Type B pancreatic cell (in vitro differentiated cells): ENCODE measurements at places on chromosomes 6 and 20. TPM values are rescaled to one million over a fixed set of nuclear protein-coding genes. Genes with fewer than 3 reads are reported as not detected.

GRCh38 chr6:55713436-55713835 is 134.4 kb upstream of the HMGCLL1 start:
- H3K4me3 ChIP-seq: no peak overlapping the region
- no peak overlapping the region for H3K27ac ChIP-seq
- DNase-seq: no peak
- H3K4me1 ChIP-seq: peaks cover 16% of the 10 kb centered on the region
- H3K27me3 ChIP-seq: peaks cover 2% of the 10 kb centered on the region

DNA sequence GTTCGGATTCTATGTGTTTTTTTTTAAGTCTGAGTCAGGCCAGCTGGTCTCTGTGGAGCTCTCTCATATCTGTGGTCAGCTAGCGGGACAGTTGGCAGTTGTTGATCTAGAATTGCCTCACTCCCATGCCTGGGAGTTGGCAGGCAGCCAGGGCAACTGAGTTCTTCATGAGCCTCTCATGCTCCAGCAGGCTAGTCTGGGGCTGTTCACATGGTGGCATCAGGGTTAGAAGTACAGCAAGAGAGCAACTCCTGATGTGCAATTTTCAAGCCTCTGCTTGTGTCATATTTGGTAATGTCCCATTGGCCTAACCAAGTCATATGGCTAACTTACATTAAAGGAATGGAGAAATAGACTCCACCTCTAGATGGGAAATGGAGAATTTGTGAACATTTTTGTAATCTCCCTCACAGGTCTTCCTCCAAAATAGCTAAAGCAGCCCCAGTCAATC is 6.7 kb upstream of the IFT52 start:
- no peaks in the 10 kb centered on the region for H3K36me3 ChIP-seq
- H3K4me3 ChIP-seq: no peak overlapping the region
- DNase-seq: no peak

STX11 gene
- 0.24 and 0.38 TPM in 2 replicates for total RNA-seq

LEMD2 gene
- total RNA-seq: 58.2 and 64.7 TPM in 2 replicates

DDX39B gene
- 410 and 636 TPM in 2 replicates for total RNA-seq

- H3K27ac ChIP-seq: no peak overlapping the region
- H3K4me3 ChIP-seq: no peak overlapping the region
- H3K27me3 ChIP-seq: no peaks in the 10 kb centered on the region
- DNase-seq: no peak
- H3K36me3 ChIP-seq: no peaks in the 10 kb centered on the region
Observed at GRCh38 chr6:109511832-109512231, 28.8 kb upstream of the ZBTB24 start.

DNA sequence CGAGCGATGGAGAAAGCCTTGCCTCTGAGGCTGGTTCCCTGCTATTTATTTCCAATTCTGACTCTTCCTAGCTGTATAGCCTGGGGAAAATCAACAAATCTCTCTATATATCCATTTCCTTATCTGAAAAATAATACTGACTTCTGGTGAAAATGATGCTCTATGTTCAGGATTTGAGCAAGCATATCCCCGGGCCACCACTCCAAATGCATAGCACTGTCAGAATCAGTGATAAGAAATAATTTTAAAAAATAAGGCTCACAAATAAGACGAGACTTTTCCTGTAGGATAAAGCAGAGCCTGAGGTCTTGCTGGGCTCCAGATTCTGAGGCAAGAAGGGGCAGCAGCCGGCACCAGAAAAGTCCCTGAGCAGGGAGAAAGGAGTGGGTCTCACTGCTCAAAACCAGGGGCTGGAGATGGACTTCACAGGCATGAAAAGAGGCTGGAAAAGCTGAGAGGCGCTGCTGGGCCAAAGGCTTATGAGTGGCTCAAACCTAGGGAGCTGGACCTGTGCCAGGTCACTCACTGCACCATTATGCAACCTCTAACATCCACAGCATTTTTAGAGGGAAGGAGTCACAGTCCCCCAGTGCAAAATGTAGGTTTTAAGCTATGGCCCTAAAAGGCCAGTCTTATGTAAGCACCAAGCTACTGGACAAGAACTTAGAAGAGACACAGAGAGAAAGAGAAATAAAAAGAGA is 48.1 kb upstream of the SLC17A4 start:
- no peaks in the 10 kb centered on the region for H3K36me3 ChIP-seq
- peaks cover 13% of the 10 kb centered on the region for H3K27me3 ChIP-seq
- DNase-seq: no peak
- H3K4me1 ChIP-seq: no peaks in the 10 kb centered on the region

SYCP2 gene
- 0.88 and 1.6 TPM in 2 replicates for total RNA-seq

DNA sequence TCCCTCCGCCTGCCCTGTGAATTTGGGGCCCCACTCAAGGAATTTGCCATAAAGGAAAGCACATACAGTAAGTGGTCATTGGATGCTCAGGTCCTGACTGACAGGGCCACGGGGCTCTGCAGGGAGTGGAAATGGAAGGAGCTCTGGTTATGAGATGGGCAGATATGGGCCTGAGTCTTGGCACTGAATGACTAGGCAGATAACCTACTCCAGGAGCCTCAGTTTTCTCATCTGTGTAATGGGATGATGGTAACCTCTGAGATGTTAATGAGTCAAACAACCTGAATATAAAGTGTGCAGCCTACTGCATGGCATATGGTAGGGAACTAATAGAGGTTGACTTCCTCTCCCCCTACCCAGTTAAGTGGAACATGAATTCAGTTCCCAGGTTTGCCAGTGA is 56.4 kb upstream of the NAA20 start:
- no peak overlapping the region for H3K4me3 ChIP-seq
- no peaks in the 10 kb centered on the region for H3K27me3 ChIP-seq
- peaks cover 17% of the 10 kb centered on the region for H3K4me1 ChIP-seq
- H3K36me3 ChIP-seq: peaks cover 33% of the 10 kb centered on the region

GRCh38 chr6:705047-705446 is 12.1 kb upstream of the EXOC2 start:
- no peaks in the 10 kb centered on the region for H3K36me3 ChIP-seq
- no peak for DNase-seq
- H3K27ac ChIP-seq: no peak overlapping the region
- peaks cover 34% of the 10 kb centered on the region for H3K27me3 ChIP-seq
- H3K4me1 ChIP-seq: peaks cover 10% of the 10 kb centered on the region
- H3K4me3 ChIP-seq: no peak overlapping the region

DNA sequence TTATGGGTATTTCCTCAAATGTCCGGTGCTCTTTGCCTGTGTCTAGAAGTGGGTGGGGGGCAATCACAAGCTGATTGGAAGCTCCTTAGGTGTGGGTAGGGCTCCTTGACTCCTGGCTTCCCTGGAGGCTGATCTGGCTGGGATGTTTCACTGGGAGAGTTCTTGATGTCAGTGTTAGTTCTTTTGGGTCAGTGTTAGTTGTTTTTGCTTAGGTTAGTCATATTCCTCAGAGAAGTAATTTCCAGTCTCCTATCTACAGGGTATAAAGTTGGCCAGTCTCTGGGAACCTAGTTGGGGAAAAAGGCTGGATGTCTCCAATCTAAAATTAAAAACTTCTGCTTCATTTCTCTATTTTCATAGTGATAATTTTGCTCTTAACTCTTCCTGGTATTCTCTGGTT is 23.6 kb downstream of the CDC5L start:
- no peaks in the 10 kb centered on the region for H3K27me3 ChIP-seq
- DNase-seq: no peak
- peaks cover 73% of the 10 kb centered on the region for H3K36me3 ChIP-seq
- H3K4me3 ChIP-seq: no peak overlapping the region
- H3K27ac ChIP-seq: peak overlapping the region; percentile 11

DNA sequence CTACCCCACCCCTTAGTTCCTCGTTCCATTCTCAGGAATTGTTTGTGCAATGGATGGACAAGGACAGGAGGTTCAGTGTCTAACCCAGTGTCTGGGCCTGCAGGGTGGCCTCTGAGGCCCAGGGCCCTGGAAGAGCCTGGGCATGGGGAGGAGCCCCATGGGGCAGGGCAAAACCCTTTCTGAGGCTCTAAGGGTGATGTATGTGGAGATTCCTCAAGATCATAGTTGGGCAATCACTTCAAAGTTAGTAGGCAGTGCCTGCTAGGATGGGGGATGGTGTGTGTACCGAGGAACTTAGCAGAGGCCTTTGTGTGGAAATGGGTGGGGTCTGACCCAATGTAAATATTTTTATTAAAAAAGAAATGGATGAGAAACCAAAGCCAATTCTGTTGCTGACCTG is 6.7 kb upstream of the C2 start:
- H3K27me3 ChIP-seq: no peaks in the 10 kb centered on the region
- peaks cover 4% of the 10 kb centered on the region for H3K4me1 ChIP-seq
- H3K27ac ChIP-seq: peak overlapping the region; percentile 50
- H3K4me3 ChIP-seq: no peak overlapping the region

DNA sequence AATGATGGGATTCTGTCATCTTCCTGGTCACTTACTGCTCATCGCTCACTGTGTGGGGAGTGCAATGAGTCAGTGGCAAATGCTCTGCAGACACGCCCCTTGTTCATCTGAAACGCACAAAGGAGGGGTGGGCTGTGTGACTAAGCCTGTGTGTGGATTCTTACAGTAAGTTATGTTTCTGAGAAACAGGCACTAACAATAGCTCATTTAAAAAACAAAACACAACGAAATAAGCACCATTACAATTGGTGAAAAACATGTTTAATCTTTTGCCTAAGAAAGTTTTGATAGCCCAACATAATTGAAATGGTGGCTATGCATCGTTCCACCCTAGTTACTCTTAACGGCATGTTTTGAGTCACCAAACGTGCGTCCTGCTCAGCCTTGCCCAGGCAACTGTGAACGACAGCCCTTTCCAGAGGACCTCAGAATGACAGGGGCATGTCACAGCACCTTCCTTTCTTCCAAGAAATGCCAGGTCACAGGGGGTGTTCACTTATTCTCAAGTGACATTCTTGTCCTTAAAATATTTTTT is 118.4 kb upstream of the SGK1 start:
- no peaks in the 10 kb centered on the region for H3K4me1 ChIP-seq
- no peaks in the 10 kb centered on the region for H3K27me3 ChIP-seq
- H3K36me3 ChIP-seq: no peaks in the 10 kb centered on the region
- H3K27ac ChIP-seq: peak overlapping the region; percentile 45

GRCh38 chr6:95091823-95092436 is 485.4 kb upstream of the MANEA start:
- no peaks in the 10 kb centered on the region for H3K36me3 ChIP-seq
- no peak overlapping the region for H3K27ac ChIP-seq
- H3K4me1 ChIP-seq: peaks cover 5% of the 10 kb centered on the region
- H3K27me3 ChIP-seq: no peaks in the 10 kb centered on the region
- DNase-seq: no peak

DNA sequence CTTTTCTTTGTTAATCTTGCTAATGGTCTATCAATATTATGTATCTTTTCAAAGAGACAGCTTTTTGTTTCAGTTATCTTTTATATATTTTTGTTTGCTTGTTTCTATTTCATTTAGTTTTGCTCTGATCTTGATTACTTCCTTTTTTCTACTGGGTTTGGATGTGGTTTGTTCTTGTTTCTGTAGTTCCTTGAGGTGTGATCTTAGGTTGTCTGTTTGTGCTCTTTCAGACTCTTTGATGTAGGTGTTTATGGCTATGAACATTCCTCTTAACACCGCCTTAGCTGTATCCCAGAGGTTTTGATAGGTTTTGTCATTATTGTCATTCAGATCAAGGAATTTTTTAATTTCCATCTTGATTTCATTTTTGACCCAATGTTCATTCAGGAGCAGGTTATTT is 26.8 kb upstream of the TNFAIP3 start:
- H3K4me1 ChIP-seq: no peaks in the 10 kb centered on the region
- no peak overlapping the region for H3K4me3 ChIP-seq
- H3K27ac ChIP-seq: no peak overlapping the region
- DNase-seq: no peak
- H3K27me3 ChIP-seq: no peaks in the 10 kb centered on the region
- no peaks in the 10 kb centered on the region for H3K36me3 ChIP-seq

- no peaks in the 10 kb centered on the region for H3K36me3 ChIP-seq
- DNase-seq: no peak
- H3K27ac ChIP-seq: no peak overlapping the region
- peaks cover 35% of the 10 kb centered on the region for H3K4me1 ChIP-seq
- H3K27me3 ChIP-seq: peaks cover 10% of the 10 kb centered on the region
- no peak overlapping the region for H3K4me3 ChIP-seq
Observed at GRCh38 chr20:48150568-48150967, 365.3 kb upstream of the SULF2 start.

- no peak for DNase-seq
- peaks cover 20% of the 10 kb centered on the region for H3K4me1 ChIP-seq
- H3K27me3 ChIP-seq: no peaks in the 10 kb centered on the region
- H3K36me3 ChIP-seq: peaks cover 3% of the 10 kb centered on the region
- H3K27ac ChIP-seq: no peak overlapping the region
Observed at GRCh38 chr6:108961985-108962384, 113.8 kb downstream of the ARMC2 start.

LGSN gene
- total RNA-seq: 0.10 TPM in 1 of 2 replicates, not detected in the other

GRCh38 chr20:19565736-19566135 is 192.3 kb upstream of the RIN2 start:
- DNase-seq: no peak
- H3K4me1 ChIP-seq: peaks cover 12% of the 10 kb centered on the region
- no peak overlapping the region for H3K27ac ChIP-seq
- no peaks in the 10 kb centered on the region for H3K27me3 ChIP-seq
- H3K36me3 ChIP-seq: no peaks in the 10 kb centered on the region

DNA sequence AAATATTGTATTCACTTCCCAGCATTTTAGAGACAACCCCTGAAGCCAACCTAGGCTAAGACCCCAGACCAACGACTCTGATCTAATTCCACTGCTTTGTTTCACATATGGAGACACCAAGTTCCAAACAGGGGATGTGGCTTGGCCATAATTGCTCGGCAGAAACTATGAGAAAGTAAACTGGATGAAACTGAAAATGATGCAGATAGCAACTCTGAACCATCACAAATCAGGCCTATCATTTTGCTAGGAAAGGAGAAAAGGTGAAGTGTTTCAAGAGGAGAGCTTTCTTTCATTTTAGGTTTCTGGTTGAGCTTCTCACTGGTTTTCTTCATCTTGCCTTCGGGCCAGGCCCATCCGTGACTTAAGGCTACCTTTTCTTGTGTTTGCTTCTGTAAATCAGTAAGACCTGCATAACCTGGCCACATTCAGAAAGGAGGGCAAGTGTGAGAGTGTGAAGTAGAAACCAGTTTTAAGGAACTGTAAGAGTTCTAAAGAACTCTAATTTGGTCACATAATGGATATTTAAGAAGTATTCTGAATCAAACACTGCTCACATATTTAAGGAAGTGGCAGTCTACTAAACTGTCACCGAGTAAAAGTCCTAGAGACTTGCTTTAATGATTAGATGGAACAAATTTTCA is 105.8 kb downstream of the BACH2 start:
- no peak overlapping the region for H3K27ac ChIP-seq
- H3K36me3 ChIP-seq: no peaks in the 10 kb centered on the region
- H3K4me1 ChIP-seq: peaks cover 41% of the 10 kb centered on the region
- no peak overlapping the region for H3K4me3 ChIP-seq
- H3K27me3 ChIP-seq: no peaks in the 10 kb centered on the region

PNLDC1 gene
- 0.17 TPM in 1 of 2 replicates, not detected in the other for total RNA-seq

STMND1 gene
- total RNA-seq: 0.43 and 2.2 TPM in 2 replicates

- no peak overlapping the region for H3K4me3 ChIP-seq
- no peak for DNase-seq
Observed at GRCh38 chr20:47620808-47621805, 119.4 kb downstream of the NCOA3 start.

RAB32 gene
- total RNA-seq: 19.1 and 21.9 TPM in 2 replicates

GRCh38 chr6:15387118-15387517 is 141.2 kb downstream of the JARID2 start:
- H3K36me3 ChIP-seq: peaks cover 4% of the 10 kb centered on the region
- H3K27me3 ChIP-seq: no peaks in the 10 kb centered on the region
- peak overlapping the region; percentile 24 for H3K27ac ChIP-seq
- no peak overlapping the region for H3K4me3 ChIP-seq

- H3K27ac ChIP-seq: no peak overlapping the region
- H3K4me3 ChIP-seq: no peak overlapping the region
- H3K4me1 ChIP-seq: no peaks in the 10 kb centered on the region
Observed at GRCh38 chr6:129593233-129593564, 116.8 kb downstream of the ARHGAP18 start.
